ENCODE measurements at places on chromosomes 6 and 20.

- no peak for DNase-seq
These were observed 13.8 kb downstream of the ADA start for GRCh38 chr20:44637522-44638372.

- DNase-seq = no peak
These were observed 57.3 kb downstream of the SMOC2 start for GRCh38 chr6:168498161-168498843.

DNA sequence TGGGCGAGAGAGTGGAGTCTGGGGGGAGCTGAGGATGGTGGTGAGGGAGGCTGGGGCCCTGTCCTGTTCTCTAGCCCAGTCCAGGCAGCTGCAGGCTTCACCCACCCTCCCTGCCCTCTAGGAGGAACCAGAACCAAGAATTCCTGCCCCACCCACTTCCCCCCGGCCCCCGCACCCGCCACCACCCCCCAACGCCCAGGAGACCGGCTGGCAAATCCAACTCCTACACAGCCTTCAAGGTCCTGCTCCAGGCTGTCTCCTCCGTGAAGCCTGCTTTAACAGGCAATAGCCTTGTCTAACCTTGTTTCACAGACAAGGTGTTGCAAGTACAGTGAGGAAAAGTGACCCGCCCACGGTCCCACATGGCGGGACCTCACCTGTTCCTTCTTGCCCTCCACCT, 2.4 kb downstream of the SPDEF start:
- DNase-seq = no peak

GRCh38 chr20:13996265-13996664, 949 bp downstream of the MACROD2 start:
- no peak for DNase-seq

DNA sequence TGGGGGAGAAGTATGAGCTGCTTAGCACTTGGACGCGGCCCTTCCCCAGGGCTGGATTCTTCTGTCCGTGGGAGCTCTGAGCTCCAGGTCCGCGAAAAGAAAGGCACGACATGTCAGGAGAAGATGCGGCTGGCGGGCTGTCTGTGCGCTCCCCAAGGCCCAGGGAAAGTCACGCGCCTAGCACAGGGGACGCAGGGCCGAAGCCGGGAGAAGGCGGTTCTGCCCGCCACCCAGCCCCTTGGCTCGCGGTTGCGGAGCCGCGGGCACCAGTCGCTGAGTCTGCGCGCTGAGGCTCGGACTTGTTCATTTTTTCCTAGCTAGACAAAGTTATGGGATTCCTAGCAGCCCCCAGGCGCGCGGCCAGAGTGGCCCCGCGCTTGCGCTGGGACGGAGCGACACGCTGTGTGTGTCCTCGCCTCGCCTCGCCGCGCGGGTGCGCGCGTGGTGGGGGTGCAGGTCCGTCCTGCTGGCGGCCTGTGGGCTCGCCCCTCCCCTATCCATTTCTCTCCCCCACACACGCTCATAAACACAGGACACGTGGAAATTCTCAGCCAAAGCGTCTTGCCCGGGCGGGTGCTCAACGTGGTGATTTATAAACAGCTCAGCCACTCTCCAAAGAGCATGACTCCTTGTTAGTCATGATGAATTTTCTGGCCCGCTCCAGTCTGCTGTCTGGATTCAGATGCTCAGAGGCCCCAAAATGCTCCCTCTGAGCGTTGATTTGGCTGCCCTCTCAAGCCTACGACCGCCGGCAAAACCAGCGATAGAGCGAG, 1.9 kb upstream of the POU3F2 start:
- DNase-seq = no peak

GRCh38 chr6:36515844-36516243, 31.4 kb downstream of the STK38 start:
- DNase-seq = no peak

All from effector memory CD4-positive, alpha-beta T cell (primary cell).